Stimulated activated CD4-positive, alpha-beta T cell treated with anti-CD3 and anti-CD28 coated beads, Interleukin-1b, Interleukin-23, amount 100 ng/mL, for 48 hours (primary cell): ENCODE measurements at places on chromosomes 12 and 14.

- peak; percentile 71 for DNase-seq
Measured at GRCh38 chr12:113208041-113208934, 13.0 kb upstream of the TPCN1 start.

DNA sequence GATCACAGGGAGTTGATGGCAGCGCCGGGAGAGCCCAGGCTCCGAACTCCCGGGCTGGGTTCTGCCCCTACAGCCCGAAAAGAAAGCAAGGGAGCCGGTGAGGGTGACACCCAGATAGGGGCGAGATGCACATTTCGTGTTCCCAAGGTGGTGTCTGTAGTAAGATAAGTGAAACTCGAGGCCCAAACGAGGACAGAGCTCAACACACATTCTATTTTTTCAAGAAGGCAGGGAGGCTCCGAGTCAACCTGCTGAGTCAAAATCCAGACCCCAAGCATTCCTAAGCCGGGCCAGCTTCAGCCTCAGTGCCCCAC lies 24.2 kb upstream of the YY1 start:
- DNase-seq = no peak

- DNase-seq = no peak
Measured at GRCh38 chr12:96850676-96851075, 56.4 kb upstream of the NEDD1 start.

GRCh38 chr12:105960319-105961083 lies 178.3 kb downstream of the NUAK1 start:
- no peak for DNase-seq

- DNase-seq = no peak
Measured at GRCh38 chr14:23158779-23159178, 24.7 kb downstream of the SLC7A8 start.

GRCh38 chr14:77859934-77860570 lies 60.1 kb downstream of the ADCK1 start:
- no peak for DNase-seq

GRCh38 chr12:1740161-1740948 lies 49.5 kb downstream of the ADIPOR2 start:
- DNase-seq = no peak

DNA sequence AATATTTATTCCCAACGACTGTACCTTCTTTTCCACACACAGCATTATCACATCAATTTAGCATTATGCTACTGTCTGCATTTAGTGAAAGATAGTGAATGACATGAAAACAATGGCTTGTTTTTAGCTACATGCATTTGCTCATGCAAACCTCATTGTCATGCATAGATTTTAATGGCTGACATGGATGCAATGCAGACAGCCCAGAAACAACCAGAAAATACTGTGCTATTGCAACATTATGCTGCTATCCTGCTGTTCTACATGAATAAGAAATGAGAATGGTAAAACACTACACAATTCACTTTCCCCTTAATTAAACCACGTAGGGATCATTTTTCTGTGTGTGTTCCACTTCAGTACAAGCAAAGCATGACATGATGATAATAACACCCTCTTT lies 90.8 kb downstream of the LIN7A start:
- DNase-seq = no peak

DNA sequence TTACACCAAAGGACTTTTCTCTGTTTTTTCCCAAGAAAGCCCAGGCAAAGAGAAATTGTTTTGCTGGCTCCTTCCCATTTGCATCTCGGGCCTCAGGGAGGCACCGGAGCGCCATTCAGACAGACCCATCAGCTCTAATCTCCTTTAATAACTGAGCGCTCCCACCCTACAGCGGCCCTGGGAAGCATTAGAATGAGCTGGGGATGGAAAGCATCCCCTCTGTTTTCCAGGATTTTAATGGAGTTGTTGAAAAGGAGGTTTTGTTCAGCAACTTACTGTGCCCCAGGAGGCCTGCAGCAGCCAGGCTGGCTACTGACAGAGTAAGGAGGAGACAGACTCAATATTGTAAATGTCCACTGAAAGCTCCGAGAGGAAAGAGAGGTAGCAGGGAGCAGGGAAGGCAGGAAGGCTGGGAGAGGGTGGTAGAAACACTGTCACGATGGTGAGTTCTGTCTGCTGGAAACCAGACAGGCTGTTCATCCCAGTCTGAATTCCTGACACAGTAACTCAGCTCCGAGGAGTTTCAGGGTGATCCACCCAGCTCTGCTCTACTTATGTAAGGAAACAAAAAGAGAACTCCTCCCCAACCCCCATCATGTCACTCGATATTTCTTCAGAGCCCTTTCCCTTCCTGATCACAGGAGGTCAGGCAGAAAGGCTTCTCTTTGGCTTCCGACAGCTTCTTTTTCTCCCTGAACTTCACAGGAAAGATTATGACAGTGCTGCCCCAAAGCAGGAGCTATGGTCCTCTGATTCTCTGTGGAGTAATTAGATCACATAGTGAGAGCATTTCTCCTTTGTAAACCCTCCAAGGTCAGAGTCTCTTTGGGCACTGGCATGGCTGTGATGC lies 62.5 kb upstream of the TMEM132D start:
- no peak for DNase-seq

DNA sequence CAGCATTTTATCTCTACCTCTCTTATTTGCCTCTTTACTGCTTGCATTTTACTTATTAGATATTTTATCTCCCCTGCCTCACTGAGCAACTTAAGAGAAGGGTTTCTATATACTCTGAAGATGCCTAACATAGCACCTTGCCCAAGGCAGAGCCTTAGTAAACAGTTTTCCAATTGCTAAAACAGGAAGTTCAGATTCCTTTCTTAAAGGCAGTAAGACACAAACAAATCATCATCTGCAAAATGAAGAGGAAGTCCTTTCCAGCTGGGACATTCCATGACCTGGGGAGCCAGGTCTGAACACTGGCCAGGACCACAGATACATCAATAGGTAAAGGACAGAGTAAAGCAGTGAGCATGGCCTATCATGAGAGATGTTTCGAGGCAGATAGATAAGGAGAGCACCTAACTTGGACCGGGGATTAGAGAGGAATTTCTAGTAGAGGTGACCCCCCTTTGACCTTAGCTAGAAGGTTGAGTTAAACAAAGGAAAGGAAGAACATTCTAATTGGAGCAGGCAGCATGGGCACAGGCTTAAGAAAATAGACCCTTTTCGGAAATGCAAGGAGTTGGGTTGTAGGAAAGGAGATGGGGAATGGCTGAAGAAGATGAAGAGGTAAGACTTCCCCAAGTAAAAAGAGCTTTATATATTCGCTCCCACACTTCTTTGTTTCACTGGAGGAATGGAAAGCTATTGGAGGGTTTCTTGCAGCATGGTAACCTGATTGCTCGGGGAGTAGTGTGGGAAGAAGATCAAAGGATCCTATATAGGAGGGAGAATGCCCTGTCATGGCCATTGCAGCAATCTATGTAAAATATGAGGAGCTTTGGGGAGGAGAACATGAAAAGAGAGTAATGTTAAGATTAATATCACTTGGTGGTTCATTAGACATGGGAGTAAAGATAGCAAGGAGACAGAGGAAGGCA lies 94.8 kb downstream of the PHLDA1 start:
- no peak for DNase-seq

GRCh38 chr14:31051511-31051910 lies 25.3 kb upstream of the STRN3 start:
- DNase-seq = no peak

GRCh38 chr14:61160798-61161197 lies 120.3 kb downstream of the TMEM30B start:
- no peak for DNase-seq

- no peak for DNase-seq
Measured at GRCh38 chr12:109630815-109631214, 57.2 kb downstream of the MVK start.

- no peak for DNase-seq
Measured at GRCh38 chr14:62301911-62302310, 539.7 kb downstream of the SNAPC1 start.

GRCh38 chr14:78090864-78091263 lies 79.3 kb upstream of the NRXN3 start:
- DNase-seq = no peak

DNA sequence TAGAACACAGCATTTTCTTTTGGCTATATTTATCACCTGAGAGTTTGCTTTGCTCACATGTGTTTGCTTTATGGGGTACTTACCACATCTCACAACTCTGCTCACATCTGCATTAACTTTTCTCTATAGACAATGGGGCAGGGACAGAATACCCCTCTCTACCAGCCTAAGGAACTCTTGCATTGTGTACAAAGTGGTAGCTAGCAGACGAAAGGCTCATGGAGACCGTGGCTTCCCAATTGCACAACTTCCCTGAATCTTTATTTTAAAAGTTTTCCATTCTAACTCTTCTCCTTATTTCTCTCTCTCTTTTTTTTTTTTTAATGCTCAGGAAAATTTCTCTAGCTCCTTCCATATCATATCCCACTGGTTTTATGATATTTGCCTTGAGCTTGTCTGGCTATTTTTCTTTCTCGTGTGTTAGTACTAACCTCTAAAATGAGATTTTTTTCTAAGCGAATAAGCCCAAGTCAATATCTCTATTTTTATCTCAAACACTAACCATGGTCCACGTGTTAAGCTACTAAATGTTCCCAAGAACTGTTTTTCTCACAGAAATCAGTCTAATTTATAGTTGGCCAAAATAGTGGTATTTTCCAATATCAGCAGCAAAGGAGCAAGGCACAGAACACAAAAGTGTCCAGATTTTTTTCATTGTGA lies 155.2 kb downstream of the STXBP6 start:
- DNase-seq = no peak

GRCh38 chr12:27810756-27811155 lies 30.7 kb upstream of the MANSC4 start:
- no peak for DNase-seq
